ENCODE measurements at places on chromosomes 7 and 10.

- DNase-seq = no peak
- H3K4me1 ChIP-seq = peaks cover 14% of the 10 kb centered on the region
- H3K27ac ChIP-seq = no peak overlapping the region
- H3K27me3 ChIP-seq = no peaks in the 10 kb centered on the region
- no peaks in the 10 kb centered on the region for H3K36me3 ChIP-seq
Measured at GRCh38 chr7:152674860-152675758, 832 bp downstream of the XRCC2 start.

GRCh38 chr10:119488675-119489074 is 53.8 kb downstream of the RGS10 start:
- DNase-seq = no peak
- peak overlapping the region; percentile 70 for H3K27ac ChIP-seq
- H3K27me3 ChIP-seq = no peaks in the 10 kb centered on the region
- H3K4me1 ChIP-seq = peaks cover 35% of the 10 kb centered on the region

DNA sequence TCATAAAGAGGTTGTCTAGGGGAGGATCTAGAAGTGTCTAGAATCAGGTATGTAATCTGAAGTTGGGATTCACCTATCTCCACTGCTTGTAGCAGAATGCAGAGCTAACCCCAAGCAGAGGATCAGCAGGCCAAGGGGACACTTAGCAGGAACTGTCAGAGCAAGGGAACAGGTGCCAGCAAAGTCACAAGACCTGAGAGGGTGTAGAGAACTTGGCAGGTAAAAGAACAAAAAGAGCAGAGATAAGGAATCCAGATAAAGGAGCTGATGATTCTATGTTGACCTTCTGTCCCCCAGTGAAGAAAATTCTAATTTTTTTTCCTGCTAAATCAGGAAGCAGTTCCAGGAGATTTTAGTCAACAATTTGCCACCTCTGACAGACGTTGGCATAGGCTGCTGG is 91.4 kb upstream of the CCDC71L start:
- no peak overlapping the region for H3K27ac ChIP-seq
- H3K36me3 ChIP-seq = no peaks in the 10 kb centered on the region
- H3K27me3 ChIP-seq = no peaks in the 10 kb centered on the region

DNA sequence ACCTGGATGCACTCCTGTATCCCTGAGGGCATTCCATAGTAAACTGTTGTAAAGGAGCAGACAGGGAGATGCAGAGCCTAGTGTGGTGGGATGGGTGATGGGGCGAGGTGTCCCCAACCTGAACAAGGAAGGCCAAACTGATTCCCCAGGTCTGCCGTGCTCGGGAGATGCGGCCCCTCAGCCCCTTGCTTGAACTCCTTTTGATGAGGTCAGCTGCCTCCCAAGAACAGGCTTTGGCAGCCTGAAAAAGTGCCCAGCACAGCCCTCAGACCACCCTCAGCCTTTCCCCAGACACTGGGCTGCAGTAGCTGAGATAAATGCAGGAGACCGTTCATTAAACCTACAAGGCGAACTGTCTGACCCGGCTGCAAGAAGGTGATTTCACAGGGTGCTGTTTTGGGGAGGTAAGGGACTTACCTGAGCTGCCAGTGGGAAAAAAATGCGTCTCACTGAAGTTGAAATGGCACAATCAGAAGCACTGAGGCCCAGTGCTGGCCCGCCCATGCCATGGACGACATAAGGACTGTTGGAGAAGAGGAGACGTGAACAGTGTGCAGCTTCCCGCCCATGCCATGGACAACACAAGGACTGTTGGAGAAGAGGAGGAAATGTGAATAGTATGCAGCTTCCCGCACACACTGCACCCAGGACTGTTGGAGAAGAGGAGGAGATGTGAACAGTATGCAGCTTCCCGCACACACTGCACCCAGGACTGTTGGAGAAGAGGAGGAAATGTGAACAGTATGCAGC is 148.4 kb upstream of the FAM20C start:
- H3K27me3 ChIP-seq = peaks cover 22% of the 10 kb centered on the region
- no peaks in the 10 kb centered on the region for H3K4me1 ChIP-seq
- no peak for DNase-seq
- no peak overlapping the region for H3K27ac ChIP-seq
- H3K36me3 ChIP-seq = no peaks in the 10 kb centered on the region
- no peak overlapping the region for H3K4me3 ChIP-seq

GRCh38 chr7:28755255-28755654 is 202.9 kb downstream of the TRIL start:
- no peaks in the 10 kb centered on the region for H3K36me3 ChIP-seq
- H3K27me3 ChIP-seq = no peaks in the 10 kb centered on the region
- no peak overlapping the region for H3K4me3 ChIP-seq

DNA sequence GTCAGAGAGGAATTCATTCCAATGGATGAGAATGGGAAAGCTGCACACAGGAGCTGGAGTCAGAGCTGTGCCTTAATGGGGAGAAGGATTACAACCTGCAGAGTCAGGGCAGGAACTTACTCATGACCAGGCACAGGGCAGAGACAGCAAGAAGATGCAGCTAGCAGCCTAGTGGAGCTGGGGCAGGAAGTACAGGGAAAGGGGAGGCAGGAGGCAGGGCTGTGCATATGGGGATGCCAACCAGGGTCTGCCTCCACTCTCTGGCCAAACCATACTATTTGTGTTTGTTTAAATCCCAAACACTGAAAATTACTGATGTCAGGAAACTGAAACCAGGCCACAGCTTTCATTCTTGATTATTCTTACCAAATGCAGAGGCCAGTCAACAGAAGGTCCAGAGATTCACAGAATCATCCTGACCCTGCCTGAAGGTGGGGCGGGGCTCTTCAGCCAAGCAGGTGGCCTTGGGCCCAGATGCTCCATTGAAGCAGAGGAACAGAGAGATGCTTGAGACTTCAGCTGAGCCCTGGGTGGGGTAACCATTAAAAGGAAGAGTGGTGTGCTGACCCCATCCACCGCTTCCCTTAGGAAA is 461.9 kb downstream of the KCNMA1 start:
- DNase-seq = no peak
- no peaks in the 10 kb centered on the region for H3K4me1 ChIP-seq
- H3K4me3 ChIP-seq = no peak overlapping the region
- no peak overlapping the region for H3K27ac ChIP-seq
- H3K36me3 ChIP-seq = no peaks in the 10 kb centered on the region

DNA sequence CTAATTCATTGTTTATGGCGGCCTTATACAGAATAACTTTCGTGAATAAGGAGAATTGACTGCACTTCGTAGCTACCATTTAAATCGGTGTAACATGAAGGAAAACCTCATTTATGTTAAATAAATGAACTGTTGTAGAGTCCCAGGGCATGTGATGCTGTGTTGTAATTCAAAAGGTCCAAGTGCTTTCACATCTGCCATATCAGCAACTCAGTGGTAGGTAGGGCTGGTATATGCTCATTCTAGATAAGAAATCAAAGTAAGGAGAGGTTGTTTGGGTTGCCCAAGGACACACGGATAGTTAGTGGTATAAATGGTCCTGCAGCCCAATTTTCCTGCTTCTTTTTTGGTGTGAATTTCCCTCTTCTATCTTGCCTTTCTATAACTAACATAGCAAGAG is 15.8 kb downstream of the BBS9 start:
- H3K27me3 ChIP-seq = no peaks in the 10 kb centered on the region
- H3K4me3 ChIP-seq = no peak overlapping the region
- no peaks in the 10 kb centered on the region for H3K4me1 ChIP-seq
- DNase-seq = no peak
- no peaks in the 10 kb centered on the region for H3K36me3 ChIP-seq

DNA sequence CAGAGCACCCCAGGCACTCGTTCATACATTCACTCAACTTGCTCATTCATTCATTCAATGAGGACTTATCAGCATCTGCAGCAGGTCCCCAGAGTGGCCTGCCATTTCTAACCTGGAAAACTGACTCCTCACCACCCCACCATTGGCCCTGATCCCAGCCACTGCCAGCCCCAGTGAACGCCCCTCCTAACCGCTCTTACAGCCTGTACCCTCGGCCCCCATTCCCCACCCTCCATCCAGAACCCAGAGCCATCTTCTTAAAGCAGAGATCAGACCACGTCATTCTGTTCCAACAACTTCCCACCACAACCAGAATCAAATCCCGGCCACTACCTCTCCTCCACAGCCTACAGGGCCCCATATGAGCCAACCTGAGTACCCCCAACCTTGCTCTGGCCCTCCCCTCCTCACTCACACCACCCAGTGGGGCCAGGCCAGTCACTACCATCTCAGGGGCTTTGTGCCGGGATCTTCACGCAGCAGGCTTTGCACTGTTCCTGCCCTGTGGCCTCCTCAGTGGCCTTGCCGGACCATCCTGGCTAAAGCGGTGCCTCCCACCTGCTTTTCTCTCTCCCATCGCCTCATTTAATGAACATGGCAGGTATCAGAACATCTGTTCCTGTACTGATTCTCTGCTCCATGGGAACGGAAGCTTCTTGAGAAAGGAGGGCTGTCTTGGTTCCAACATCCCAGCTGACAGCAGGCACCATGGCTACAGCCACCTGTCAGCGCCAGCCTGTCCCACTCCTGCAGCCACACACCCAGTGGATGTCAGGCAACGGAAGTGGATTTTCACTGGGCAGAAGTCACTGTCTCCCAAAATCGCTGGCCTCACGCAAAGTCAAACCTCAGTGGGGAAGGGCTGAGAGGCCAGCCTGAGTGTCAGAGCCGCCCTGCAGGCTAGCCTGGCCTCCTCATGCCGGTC is 45.4 kb downstream of the FAM53B start:
- H3K4me1 ChIP-seq = peaks cover 98% of the 10 kb centered on the region
- H3K4me3 ChIP-seq = no peak overlapping the region
- H3K27ac ChIP-seq = peak overlapping the region; percentile 74
- H3K36me3 ChIP-seq = peaks cover 60% of the 10 kb centered on the region

DNA sequence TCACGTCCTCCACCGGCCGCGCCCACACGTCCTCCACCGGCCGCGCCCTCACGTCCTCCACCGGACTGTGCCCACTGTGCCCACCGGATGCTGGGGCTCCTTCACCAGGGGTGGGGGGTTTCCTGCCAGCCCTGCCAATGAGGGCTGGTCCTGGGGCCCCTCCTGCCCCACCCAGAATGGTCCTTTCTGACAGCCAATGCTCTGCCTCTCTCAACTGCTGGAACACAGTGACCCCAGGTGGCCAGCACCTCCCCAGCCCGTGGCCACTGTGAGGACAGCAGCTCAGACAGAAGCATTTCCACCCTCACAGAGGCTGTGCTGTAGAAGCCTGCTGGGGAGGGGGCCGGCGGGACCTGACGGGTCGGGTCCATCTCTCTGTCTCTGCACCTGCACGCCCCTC is 90.1 kb upstream of the DNAAF5 start:
- no peak overlapping the region for H3K27ac ChIP-seq
- H3K36me3 ChIP-seq = no peaks in the 10 kb centered on the region
- H3K27me3 ChIP-seq = no peaks in the 10 kb centered on the region
- DNase-seq = peak; percentile 28
- no peak overlapping the region for H3K4me3 ChIP-seq
- peaks cover 8% of the 10 kb centered on the region for H3K4me1 ChIP-seq

- H3K27ac ChIP-seq = no peak overlapping the region
- H3K4me1 ChIP-seq = no peaks in the 10 kb centered on the region
- H3K36me3 ChIP-seq = no peaks in the 10 kb centered on the region
- no peaks in the 10 kb centered on the region for H3K27me3 ChIP-seq
- no peak for DNase-seq
- no peak overlapping the region for H3K4me3 ChIP-seq
Measured at GRCh38 chr7:29297194-29297890, 102.8 kb downstream of the CHN2 start.

DNA sequence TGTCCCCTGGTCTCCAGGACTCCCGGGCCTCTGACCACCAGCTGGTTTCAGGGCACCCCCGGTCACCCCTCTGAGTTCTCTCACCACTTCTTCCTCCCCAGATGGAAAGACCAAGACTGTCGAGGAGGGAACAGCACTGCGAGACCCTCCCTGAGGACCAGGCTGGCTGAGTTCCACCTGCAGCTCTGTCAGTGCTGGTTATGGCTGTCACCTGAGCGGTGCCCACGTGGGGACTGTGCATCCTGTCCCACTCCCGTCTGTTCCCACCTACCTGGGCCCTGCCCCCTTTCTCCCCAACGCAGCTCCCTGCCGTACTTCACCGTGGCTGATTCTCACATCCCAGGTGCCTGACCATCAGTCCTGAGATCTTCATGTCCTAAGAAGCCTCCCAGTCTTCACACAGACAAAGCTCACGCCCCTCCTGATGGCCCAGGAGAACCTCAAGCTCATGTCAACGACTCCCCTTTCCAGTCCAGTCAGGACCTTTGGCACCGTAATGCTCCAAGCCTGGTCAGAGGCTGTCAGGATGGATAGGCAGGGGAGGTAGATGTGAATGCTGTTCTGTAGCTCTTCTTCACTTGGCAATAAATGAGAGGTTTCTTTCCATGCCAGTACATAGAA is 159.7 kb downstream of the USP6NL start:
- no peak for DNase-seq
- H3K27me3 ChIP-seq = no peaks in the 10 kb centered on the region
- H3K36me3 ChIP-seq = no peaks in the 10 kb centered on the region
- H3K4me1 ChIP-seq = peaks cover 6% of the 10 kb centered on the region
- H3K27ac ChIP-seq = no peak overlapping the region
- no peak overlapping the region for H3K4me3 ChIP-seq

DNA sequence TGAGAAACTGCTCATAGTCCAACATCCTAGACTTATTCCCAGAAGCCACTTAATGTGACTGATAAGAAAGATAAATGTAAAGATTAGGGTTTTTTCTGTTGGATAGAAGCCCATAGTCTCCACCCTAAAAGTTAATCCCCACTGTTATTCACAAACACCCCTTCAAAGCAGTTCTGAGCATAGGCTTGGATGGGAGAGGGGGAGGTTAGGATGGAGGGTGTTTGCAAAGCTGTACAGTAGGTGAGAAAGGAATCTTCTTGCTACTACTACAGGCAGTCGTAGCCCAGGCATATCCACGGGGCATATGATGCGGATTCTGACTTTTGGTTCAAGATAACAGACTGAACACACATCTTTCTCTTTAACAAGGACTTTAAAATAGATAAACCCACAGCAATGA is 535.9 kb downstream of the PHTF2 start:
- H3K27me3 ChIP-seq = no peaks in the 10 kb centered on the region
- no peak for DNase-seq
- H3K36me3 ChIP-seq = no peaks in the 10 kb centered on the region

- H3K27me3 ChIP-seq = no peaks in the 10 kb centered on the region
- no peak overlapping the region for H3K4me3 ChIP-seq
- H3K36me3 ChIP-seq = no peaks in the 10 kb centered on the region
- no peaks in the 10 kb centered on the region for H3K4me1 ChIP-seq
- no peak for DNase-seq
- H3K27ac ChIP-seq = no peak overlapping the region
Measured at GRCh38 chr7:33601101-33601500, 304.2 kb upstream of the BMPER start.

DNA sequence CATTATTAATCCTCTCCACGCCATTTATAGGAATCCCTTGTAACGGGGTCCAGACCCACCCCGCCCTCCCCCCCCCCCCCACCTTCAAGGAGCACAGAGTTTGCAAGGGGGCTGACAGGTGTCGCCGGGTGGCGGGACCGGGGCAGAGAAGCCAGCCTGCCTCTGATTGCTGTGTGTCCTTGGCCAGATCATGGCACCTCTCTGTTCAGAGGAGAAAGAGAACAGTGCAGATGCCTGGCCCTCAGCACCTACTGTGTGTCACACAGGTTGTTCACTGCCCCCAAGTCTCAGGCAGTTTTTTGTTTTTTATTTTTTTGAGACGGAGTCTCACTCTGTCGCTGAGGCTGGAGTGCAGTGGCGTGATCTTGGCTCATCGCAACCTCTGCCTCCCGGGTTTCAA is 5.4 kb upstream of the MICALL2 start:
- H3K27ac ChIP-seq = no peak overlapping the region
- no peaks in the 10 kb centered on the region for H3K27me3 ChIP-seq
- peaks cover 13% of the 10 kb centered on the region for H3K4me1 ChIP-seq
- H3K36me3 ChIP-seq = peaks cover 1% of the 10 kb centered on the region
- no peak for DNase-seq
- H3K4me3 ChIP-seq = no peak overlapping the region

- peaks cover 25% of the 10 kb centered on the region for H3K36me3 ChIP-seq
- no peaks in the 10 kb centered on the region for H3K27me3 ChIP-seq
- DNase-seq = peak; percentile 57
- H3K4me1 ChIP-seq = peaks cover 13% of the 10 kb centered on the region
Measured at GRCh38 chr7:92448205-92448747, 994 bp downstream of the GATAD1 start.

Data from CD4-positive, alpha-beta T cell (primary cell).